Stimulated activated CD4-positive, alpha-beta T cell treated with anti-CD3 and anti-CD28 coated beads, TNF-alpha, amount 100 ng/mL, for 24 hours (primary cell): ENCODE measurements at places on chromosomes 6 and 20.

DNA sequence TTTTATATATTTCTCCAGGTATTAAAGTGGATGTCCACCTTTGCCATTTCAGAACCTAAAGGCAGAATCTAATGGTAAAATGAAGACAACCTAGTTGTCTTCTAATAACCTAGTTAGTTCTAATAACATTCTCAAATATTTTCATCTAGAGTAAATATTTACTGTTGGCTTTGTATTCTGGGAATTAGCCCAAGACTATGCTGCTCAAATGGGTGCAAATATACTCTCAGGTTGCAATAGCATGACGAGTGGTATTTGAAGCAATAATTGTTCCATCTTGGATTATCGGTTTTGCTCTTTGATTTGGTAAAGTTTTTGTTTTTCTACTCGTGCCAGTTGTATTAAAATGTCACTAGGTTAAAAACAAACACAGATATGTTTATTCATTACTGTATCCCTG lies 21.0 kb upstream of the RSPH4A start:
- DNase-seq: no peak

- DNase-seq: no peak
These were observed 3.8 kb upstream of the IER3 start for GRCh38 chr6:30747902-30748769.

- no peak for DNase-seq
These were observed 4.1 kb downstream of the SLC23A2 start for GRCh38 chr20:4997222-4997621.

DNA sequence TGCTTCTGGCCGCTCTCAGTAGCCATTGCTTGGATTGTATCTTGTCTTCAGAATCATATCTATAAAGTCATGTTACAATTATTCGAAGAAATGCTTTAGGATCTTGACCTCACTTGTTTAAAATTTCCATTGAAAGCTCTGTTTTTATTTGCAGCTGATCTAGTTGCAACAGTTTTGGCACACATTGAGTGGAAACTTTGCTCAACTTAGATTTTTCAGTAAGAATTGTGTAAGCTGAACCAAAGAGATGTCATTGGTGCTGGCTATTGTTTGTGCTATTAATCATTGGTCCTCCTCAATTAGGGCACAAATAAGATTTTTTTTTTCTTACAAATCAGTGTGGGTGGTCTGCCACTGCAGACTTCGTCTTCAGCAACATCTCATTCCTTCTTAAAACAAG lies 649.2 kb downstream of the MMUT start:
- DNase-seq: no peak

GRCh38 chr20:38729767-38730166 lies 5.5 kb downstream of the SLC32A1 start:
- no peak for DNase-seq

DNA sequence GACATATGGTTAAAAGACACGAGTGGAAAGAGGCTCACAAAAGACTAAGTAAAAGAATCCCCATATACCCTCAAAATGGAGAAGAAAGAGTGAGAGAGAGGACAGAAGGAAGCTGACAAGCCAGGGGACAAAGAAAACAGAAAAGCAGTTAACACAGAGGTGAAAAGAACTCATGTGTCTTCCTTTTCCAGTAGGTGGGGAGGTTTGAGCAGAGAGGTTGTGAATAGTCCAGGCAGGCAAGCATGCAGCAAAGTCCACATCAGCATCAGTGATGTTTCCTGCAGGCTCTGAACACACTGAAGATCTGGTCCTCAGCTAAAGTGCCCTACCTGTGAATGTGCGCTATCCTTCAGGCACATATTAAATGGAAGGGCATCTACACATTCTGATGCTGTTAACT lies 196.5 kb upstream of the IRAK1BP1 start:
- DNase-seq: no peak

DNA sequence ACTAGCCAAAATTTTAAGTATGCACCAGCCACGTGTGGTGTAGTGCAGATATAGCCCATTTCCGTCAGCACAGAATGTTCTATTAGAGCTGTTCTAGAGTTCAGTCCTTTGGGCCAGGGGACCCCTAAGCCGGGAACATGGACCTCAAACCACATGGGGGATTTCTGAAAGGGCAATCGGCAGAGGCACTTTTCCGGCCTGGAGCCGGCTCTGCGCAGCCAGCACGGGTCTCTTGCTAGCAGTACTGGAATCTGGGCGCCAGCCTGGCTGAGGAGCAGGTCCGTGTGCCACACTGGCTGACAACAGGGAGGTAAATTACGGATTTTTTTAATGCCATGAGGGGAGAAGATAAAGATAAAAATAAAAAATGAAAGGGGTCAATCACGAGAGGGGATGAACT lies 120.5 kb downstream of the SULF2 start:
- no peak for DNase-seq

- no peak for DNase-seq
These were observed 460.4 kb upstream of the SOX4 start for GRCh38 chr6:21132856-21133838.

DNA sequence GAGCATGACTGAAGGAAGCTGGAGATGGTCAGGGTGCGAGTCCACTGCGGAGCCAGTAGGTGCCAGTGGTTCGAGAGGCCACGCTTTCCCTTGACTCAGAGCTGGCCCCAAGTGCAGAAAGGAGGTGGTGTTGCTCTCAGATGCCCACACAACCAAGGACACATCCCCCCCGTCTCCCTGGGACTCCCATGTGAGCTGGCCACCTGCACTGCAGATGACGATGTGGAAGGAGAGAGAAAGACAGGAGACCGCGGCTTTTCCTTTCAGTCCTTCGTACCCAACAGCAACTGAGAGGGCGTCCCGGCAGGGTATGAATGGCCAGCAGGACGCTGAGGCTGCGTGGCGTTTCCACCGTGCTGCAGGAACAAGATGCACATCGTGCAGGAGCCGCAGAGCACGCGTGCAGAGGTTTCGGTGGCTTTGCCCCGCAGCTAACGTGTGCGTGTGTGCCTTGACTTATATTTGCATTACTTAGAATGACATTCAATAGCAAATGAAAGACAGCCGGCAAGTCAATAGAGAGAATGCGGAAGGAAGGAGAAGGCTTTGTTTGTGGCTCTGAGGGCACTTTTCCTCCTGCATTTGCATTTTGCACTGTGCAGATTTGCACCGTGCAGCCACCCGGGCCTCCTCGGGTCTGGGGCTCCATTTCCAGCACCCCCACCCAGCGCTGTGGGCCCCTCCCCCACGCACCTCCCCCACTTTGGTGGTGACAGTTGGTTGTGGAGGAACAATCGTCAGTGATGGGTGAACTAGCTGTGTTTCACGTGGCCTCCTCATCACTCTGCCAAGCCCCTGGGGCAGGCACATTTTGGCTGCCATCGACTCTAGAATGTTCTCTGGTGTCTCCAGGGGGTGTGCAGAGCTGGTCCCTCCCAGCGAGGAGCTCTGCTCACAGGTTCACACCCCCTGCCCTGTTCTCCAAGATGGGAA lies 26.4 kb upstream of the BHLHE23 start:
- DNase-seq: no peak

GRCh38 chr20:62662422-62662821 lies 20.1 kb downstream of the SLCO4A1 start:
- DNase-seq: no peak

GRCh38 chr6:140641412-140641811 lies 1267.0 kb upstream of the CITED2 start:
- no peak for DNase-seq
